ENCODE measurements at places on chromosomes 12 and 14.

DNA sequence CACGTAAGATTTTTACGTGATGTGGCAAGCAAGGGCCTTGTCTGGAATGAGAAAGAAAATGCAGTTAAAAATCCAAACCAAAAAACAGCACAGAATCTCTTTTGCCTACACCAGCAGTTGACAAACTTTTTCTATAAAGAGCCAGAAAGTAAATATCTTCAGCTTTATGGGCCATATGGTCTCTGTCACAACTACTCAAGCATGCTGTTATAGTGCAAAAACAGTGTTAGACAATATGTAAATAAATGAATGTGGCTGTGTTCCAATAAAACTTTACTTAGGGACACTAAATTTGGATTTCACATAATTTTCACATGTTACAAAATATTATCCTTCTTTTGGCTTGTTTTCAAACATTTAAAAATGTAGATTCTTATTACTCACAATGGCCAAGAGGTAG lies 6.2 kb upstream of the ELK3 start:
- no peak for DNase-seq

GRCh38 chr12:108146035-108146893 lies 17.2 kb downstream of the WSCD2 start:
- DNase-seq, result no peak

DNA sequence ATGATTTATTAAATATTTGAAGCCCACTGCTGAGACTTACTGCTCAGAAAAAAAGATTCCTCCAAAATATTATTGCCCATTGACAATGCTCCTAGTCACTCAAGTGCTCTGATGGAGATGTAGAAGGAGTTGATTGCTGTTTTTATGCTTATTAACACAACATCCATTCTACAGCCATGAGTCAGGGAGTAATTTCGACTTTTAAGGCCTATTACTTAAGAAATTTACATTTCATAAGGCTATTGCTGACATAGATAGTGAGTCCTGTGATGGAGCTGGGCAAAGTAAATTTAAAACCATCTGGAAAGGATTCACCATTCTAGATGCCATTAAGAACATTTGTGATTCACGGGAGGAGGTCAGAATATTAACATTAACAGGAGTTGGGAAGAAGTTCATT lies 5.2 kb downstream of the KCNJ8 start:
- DNase-seq, result no peak

- no peak for DNase-seq
These were observed 5.5 kb upstream of the DDX23 start for GRCh38 chr12:48857278-48857994.

- no peak for DNase-seq
These were observed 14.3 kb downstream of the DEGS2 start for GRCh38 chr14:100144996-100145646.

DNA sequence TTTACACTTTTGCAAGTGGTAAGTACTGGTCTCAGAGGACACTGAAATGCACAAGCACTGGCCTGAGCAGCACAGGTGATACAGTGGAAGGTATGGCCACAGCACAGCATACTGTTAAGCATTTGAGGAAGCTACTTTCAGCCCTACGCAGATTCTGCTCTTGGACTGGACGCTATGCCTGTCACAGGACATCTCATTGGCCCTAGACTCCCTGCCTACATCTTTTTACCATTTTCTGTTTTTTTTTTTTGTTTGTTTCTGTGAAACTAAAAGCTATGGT lies 144.2 kb upstream of the ABCD2 start:
- DNase-seq, result no peak

- DNase-seq, result no peak
These were observed 817 bp upstream of the MDM1 start for GRCh38 chr12:68332728-68333630.

DNA sequence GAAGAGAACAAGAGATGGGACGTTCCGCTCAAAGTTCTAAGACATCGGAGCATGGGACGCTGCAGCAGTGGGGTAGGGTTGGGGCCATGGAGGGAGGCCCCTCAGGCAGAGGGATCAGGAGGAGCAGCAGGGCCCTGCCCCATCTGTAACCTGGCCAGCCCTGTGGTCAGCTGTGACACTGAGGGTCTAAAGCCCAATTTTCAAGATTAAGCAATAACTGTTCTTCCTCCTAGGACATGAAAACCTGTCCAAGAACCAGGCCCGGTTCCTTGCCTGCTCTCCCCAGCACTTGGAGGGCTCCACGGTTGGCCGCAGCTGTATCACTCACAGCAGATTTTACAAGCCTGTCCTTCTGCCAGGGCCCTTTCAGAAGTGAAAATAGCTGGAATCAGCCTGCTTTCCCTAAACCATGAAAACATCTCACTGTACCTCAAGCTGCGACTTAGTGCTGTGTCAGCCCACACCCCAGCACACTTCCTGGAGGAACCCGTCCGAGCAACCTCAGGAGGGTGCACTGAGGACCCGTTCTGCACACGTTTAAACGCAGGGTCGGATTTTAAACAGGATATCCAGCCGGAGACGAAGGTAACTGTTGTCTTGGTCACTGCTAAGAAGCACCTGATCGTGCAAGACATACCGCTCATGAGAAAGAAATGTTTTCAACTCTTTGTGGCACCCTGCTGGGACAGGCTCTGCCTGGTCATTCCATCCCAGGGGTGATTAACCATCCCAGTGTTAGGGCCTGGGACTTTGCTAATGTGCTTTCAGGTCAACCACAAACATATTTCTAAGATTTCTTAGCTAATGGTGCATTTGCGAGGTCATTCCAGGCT lies 201.9 kb upstream of the DIO3 start:
- no peak for DNase-seq
